ENCODE measurements at places on chromosomes 5 and 9.

- DNase-seq: no peak
Measured at GRCh38 chr9:93979721-93980120, 24.6 kb upstream of the BARX1 start.

GRCh38 chr5:147882586-147883313 is 4.2 kb downstream of the SCGB3A2 start:
- no peak for DNase-seq

DNA sequence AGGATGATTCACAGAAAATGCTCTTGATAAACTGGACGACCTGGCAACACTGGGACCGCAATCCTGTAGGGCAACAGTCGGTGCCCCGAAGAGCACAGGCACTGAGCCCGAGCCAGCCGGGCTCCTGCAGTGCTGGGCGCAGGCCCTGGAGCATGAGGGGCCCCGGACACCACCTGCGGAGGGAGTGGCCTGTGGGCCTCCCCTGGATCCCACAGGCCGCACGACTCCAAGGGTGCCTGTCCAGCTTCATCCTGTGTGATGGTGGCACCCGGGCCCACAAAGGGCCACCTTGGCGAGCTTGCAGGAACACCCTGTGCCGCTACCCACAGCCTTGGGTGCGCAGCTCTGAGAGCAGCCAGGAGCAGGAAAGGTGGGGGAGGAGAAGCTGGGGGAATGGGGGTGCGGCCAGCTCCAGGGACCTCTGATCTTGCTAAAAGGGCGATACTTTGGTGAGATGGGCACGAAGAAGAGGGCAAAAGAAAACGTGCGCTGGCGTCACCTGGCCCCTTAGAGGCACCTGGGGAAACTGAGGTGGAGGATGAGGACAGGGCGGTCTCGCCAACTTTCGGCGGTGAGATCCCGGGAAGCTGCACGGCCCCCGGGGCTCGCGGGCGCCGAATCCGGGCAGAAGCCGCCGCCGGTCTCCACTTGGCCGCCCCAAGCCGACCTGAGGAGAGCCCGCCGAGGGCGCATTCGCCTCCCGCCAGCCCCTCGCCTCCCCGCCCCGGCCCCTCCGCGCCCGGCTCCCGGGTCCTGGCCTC is 722 bp downstream of the TBC1D9B start:
- no peak for DNase-seq

DNA sequence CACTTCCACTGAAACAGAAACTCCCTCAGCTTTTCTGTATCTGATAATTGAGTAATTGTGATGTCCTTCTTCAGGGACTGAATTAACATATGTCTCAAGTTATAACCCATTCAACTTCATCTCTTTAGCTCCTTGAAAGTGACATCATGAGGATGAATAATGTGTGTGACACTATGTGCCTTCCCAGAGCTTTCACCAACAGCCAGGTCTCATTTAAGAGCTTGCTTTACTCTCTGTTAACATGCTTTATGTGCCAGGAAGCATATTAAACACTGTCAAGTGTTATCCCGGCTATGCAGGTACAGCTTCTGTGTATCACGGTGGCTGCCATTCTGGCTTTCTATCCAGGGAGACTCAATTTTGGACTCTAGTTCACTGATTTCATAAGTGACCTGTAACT is 799.9 kb downstream of the CDH12 start:
- no peak for DNase-seq

DNA sequence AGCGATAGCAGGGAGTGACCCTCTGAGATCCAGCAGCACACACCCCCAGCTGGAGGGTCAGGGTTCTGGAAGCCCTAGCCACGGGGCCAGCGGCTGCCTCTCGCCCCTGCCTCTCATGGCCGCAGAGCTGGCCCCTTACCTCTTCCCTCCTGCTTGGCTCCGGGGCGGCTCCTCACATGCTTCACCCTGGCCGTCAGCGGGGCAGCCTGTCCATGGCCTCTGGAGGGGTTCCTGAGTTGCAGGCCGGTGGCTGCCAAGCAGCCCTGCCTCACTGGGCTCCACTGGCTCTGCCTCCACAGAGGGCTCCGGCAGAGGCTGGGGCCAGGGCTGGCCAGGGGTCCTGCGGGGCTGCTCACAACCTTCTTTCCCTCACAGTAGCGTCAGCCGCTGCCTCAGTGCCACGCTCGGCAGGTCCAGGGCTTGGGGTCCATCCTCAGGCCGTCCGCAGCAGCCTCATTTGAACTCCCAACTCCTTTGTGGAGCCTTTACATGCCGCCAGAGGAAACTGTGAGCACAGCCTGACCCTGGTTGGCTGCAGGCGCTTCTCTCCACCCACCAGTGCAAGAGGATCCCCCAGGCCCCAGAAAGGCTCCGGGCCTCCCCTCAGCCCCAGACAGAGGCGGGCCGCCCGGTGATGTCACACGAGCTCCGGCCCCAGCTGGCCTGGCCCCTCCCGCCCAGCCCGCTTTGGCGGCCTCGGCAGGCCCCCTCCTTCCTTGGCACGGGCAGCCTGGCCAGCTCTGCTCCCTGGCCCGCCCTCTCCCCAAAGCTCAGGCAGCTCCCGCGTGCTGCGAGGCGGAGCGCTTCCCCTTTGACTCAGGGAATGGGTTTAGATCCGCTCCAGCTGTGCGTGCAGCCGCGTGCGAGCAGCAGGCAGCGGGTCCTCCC is at the start of gene ANGPTL2:
ANGPTL2 (minus strand) TSS at position 460 of the 888 bp plus-strand sequence. CDS start 13,904 bp downstream, outside the sequence.
- DNase-seq: peak; percentile 3

- no peak for DNase-seq
Measured at GRCh38 chr9:76502746-76503145, 43.8 kb downstream of the GCNT1 start.

DNA sequence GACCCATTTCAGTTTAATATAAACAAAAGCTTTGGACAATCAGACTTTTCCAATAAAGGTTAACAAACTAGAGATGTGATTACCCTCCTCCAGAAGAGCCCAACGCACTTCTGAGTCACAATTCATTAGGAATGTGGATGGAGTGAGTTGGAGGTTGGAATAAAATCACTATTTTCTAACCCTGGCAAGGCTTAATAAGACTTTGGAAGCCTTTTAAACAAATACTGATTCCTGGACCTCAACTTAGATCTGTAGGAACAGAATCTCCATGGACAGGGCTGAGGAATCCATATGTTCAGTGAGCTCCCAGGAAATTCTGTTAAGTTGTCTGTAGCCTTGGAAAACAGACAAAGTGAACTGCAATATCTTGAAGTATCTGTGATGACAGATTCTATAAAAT is 233.5 kb upstream of the ELL2 start:
- no peak for DNase-seq

GRCh38 chr5:172641359-172642050 is 442 bp downstream of the NEURL1B start:
- no peak for DNase-seq

DNA sequence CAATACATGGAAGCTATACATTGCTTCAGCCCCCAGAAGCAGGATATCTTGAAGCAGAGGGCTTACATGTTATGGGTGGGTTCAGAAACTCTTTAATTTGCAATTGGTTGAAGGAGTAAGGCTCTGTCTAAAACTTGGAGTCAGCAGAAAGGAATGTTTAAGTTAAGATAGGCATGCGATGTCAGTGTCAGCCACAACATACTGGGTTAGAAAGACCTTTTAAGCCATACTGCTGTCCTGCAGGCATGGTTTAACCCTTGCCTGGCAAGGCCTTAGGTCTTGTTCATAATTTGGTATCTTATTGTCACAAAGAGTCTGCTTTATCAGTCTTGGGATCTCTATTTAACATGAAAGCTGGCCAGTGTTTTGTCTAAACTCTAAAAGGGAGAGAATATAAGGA is 1619.6 kb upstream of the WWC1 start:
- DNase-seq: no peak

DNA sequence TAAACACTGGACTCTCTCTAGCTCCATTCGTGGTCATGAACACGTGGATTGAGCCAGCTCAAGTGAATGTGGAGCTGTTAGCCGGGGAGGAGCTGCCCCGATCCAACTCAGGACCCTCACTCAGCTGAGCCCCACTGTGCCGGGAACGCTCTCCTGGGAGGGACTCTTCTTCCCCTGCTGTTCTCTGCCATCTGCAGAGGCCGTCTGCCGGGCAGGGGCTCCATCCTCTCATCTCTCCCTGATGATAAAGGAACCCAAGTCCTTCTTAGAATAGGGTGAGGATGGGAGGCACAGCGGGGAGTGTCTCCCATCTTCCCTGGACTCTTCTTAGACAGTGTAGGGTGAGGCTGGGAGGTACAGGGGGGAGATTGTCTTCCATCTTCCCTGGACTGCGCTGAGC is 120.5 kb upstream of the IRX4 start:
- no peak for DNase-seq

DNA sequence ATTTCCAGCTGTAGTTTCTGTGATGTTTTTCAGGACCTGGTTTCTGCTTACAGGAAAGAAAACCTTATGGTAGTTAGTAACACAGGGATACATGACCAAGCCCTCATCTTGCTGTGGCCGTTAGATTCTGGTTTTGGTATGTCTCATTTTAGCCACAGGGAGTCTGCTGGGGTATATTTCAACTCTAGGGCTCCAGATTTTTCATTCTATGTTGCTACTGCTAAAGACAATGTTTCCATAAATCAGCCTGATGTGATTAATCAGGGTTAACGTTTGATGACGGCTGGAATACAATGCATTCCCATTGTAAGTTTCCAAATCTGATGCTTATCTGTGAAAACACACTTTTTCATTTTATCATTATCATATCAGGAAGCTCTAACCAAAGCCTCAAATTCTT is 48.2 kb downstream of the P4HA2 start:
- no peak for DNase-seq

GRCh38 chr5:126519637-126520592 is 75.1 kb downstream of the ALDH7A1 start:
- no peak for DNase-seq

DNA sequence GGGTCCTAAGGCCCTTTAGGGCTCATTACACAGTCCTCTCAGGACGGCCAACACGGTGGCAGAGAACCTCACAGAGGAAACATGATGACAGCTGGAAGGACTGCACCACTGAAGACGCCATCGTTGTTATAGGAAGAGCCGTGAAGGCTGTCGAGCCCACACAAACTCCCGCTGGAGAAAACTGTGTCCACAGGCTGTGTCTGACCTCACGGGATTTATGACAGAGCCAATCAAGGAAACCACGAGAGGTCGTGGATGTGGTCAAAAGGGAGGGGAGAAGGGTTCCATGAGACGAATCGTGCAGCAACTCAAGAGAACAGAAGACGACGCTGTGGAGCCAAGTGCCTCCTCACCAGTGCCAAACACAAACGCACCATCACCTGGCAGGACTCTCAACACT is 12.2 kb downstream of the QSOX2 start:
- no peak for DNase-seq

DNA sequence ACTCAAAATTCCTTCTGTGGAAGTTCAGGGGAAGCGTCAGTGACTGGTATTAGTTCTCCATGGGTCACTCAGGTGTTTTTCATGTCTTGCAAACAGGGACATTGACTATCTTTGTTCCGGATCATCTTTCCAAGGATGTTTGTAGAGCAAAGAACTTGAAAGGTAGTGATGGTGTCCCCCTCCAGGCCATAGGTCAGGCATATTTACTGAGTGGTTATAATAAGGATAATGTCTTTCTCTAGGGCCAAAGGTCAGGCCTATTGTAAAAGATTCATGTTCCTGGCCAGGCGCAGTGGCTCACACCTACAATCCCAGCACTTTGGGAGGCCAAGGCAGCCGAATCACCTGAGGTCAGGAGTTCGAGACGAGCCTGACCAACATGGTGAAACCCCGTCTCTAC is 614.8 kb downstream of the KIF4B start:
- DNase-seq: no peak

GRCh38 chr5:35354751-35355150 is 124.5 kb upstream of the PRLR start:
- DNase-seq: no peak

DNA sequence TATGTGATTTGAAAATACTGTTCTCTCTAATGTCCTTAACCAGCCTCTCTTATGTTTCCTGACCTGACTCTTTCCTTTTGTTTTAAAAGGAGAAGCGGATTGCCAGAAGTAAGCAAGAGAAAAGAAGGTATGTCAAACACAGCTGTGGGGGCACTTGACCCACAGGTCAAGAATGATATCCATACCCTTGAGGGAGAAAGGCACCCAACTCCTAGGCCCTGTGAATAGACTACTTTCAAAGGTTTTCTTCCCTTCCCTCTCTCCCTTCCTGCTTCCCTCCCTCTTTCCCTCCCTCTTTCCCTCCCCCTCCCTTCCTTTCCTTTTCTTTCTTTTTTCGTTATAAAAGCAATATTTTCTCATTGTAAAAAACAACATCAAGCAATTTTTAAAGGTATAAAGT is 306.8 kb downstream of the TRPM3 start:
- no peak for DNase-seq

- no peak for DNase-seq
Measured at GRCh38 chr9:99199938-99200539, 21.7 kb downstream of the ALG2 start.

- no peak for DNase-seq
Measured at GRCh38 chr5:128228521-128228920, 145.0 kb downstream of the SLC12A2 start.

DNA sequence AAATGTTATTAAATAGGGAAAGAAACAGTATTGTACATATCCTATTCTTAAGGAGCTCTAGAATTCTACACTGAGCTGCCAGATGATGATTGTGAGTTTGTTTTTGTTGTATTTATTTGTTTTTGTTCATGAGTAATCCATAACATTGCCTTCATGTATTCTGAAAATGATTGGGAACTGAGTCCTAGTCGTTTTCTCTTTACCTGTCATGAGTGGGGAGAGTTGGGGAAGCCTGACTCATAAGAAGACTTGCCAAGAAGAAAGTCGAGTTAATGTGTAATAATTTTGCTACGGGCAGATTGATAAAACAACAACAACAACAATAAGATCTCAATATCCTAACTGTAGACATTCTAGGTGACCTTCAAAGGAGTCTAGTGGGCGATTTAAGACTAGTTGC is 103.8 kb downstream of the ANKRD55 start:
- no peak for DNase-seq

DNA sequence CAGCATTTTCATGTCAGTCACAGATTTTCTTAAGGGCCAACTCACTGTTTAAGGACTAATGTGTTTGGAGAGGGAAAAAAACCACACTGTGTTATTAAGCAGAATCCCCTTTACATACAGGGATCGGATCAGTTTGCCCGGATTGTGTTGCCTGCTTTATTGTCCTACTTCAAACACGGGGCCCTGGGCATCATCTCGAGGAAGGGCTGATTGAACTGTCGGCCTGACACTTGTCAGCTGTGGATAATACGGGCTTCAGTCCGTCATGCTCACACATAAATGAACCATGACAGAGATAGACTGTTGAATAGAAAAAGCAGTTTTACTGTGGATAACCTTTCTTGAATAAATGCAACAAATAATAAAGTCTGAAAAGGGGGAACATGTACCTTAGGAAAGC is 325.0 kb downstream of the ZSWIM6 start:
- no peak for DNase-seq

GRCh38 chr5:961002-961710 is 47.4 kb upstream of the NKD2 start:
- DNase-seq: no peak

- DNase-seq: no peak
Measured at GRCh38 chr9:96413302-96414221, 4.6 kb downstream of the ZNF367 start.

Measured in stimulated activated CD4-positive, alpha-beta T cell treated with anti-CD3 and anti-CD28 coated beads, Interleukin-12 subunit alpha, Interleukin-12 subunit beta, amount 100 ng/mL, for 48 hours (primary cell).